ENCODE measurements at places on chromosomes 1 and 21. TPM values are rescaled to one million over a fixed set of nuclear protein-coding genes. Genes with fewer than 3 reads are reported as not detected.
A peak's percentile ranks its signal among the peaks of the same experiment; 100 is the strongest.

Gene LCE1F
- total RNA-seq = not detected

Gene CD5L
- 0.19 TPM for total RNA-seq

Gene AMIGO1
- 8.5 TPM for total RNA-seq

Gene SYT11
- total RNA-seq = 16.8 TPM

Gene FCGR3A
- 41.7 TPM for total RNA-seq

GRCh38 chr1:63612564-63612963 lies 19.4 kb downstream of the PGM1 start:
- no peak for DNase-seq

DNA sequence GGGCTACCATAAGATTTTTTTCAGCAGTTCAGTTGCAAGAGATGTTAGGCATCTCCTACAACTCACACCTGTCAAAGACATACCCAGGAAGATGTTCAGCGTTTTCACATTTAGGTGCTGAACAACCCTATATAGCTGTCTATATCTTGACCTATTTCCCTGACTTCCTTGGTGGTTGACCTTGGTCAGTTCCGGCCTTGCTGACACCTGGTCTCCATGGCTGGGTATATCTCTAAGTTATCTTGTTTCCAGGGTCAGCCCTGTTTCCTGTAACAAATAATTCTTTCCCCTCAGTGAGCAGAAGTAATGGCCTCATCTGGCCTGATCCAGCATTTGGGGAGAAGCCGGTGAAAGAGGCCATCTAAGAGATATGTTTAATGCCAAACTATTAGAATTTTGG lies 2.4 kb upstream of the BTG2 start:
- DNase-seq = no peak

DNA sequence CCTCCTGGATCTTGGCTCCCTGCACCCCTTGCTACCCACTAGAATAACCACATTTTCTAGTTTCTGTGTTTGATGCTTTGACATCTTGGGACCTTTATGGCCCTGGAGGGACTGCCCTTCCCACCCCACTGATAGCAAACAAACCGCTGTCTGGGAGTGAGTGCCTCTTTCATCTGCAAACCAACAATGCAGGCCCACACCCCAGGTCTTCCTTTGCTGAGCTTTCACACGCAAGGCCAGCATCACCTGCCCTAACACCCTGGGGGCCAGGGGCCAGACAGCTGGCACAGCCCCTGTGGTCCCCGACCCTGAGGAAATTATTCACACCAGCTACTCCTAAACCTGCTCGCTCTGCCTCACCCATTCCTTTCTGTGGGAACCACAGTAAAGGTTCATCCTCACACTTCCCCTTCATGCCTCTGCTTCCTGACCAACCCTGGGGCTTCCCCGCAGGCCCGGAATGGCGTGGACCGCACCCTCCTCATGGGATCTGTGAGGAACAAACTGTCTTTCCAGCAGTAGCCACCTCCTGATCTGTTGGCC lies 15.4 kb downstream of the SLC2A7 start:
- no peak for DNase-seq

DNA sequence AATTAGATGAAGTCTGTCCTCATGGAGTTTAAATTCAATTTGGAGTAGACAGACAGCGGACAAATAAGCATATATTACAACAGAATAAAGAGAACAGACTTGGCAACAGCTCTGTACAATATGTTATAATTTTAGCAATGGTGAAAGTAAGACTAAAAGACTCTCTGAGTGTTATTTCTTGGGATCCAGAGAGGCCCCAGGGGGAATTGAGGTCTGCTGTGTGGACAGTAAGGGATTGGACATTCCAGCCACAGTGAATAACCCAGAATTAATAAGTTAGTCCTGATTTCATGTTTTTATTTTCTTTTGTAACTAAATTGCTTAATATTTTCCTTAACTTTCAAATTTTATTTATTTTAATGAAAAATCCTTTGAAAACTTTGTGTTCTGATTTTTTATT lies 101.7 kb downstream of the PATJ start:
- no peak for DNase-seq

DNA sequence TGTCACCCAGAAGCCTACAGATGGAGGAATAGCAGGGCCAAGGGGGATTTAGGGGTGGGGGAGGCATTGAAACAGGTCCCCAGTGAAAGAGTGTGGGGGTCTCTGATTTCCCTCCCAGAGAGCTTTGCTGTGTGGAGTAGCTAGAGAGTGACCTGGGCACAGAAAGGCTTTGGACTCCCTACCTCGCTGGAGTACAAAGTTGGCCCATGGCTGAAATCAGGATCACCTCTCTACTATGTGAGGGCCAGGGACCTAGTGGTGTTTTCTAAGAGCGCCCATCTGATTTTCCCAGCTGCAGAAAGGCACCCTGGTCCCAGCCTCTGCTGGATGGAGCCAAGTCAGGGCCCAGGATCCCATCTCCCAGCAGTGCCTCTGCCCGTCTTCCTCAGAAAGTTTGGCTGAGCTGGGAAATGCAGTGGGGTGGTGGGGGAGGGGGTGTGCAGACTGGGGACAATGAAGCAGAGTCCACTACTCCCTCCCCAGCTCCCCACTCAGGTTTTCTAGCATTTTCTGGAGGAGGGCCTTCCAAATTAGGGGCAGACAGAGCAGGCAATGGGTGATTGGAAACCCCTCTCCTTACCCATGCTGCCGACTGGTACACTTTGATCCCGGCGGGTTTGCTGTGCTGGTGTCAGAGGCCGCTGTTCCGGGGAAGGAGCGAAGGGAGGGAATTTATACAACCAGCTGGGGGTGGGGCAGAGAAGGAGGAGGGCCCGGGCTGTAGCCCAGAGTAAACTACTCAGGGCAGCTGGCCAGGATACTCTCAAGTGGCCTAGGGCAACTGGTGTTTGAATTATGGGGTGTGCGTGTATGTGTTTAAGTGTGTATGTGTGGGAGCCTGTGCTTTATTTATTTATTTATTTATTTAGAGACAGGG lies at the start of gene SELENBP1:
Gene SELENBP1 (minus strand): TSS at position 648 of the 877 bp plus-strand sequence. CDS start 64 bp downstream, at position 584.
- peak; percentile 94 for DNase-seq

DNA sequence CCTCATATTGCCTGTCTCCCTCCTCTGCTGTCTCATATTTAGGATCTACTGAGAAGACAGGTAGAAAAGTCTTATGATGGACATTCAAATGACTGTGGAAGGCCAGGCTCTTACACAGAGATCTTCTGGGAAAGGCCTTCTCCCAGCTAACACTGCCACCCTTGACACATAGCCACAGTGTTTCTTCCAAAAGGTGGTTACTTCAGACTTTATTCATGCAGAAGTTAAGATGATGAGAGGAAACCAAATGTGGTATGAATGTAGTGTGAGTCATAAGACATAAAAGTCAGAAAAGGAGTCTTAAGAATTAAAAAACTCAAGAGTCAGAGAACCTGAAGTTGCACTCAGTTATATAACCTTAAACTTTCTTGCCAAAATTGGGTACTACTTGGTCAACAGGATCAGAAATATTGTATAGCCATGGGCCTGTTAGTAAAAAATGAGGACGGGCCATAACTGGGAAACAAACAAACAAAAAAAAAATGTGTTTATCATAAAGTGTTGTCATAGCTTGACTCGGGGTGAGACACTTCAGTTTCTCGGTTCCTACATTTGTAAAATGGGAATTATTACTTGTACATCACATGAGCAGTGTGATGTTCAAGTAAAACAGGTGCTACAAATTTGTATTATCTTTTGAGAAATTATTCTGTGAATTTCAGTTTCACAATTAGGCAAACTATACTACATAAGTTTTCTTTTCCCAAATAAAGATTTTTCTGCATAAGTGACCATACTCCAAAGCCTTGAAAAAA lies 1.2 kb upstream of the DENND1B start:
- DNase-seq = no peak

- DNase-seq = no peak
These were observed 21.7 kb downstream of the KCNK2 start for GRCh38 chr1:215104283-215104682.

Measured in kidney (tissue), 22 donors.